ENCODE measurements at places on chromosomes 7 and 10.

- DNase-seq: no peak
These were observed 34.5 kb downstream of the ZNF775 start for GRCh38 chr7:150413640-150414081.

DNA sequence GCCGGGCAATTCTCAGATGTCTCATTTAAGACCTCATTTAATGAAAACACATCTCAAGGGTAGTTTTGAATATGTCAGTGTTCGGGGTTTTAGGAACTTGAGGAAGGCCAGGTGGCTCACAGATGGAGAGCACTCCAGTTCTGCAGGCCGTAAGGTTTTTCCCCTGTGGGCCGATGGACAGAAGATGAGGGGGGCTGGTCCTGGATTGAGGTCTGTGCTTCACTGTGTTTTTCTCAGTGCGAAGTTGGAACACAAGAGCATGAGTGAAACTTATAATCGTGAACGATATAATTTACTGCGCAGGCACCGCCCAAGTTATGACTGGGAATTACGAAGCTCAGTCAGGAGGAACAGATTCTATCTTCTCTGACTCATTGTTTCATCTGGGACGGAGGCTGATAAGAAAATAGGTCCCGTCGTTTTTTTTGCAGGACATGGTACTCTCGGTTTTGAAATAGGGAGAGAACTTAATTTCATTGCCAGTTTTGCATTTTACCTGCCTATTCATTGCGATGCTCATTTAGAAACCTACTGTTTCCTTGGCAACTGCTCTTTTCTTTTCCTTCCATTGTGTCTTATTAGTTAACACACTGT lies 591.0 kb upstream of the PFKP start:
- DNase-seq: no peak

DNA sequence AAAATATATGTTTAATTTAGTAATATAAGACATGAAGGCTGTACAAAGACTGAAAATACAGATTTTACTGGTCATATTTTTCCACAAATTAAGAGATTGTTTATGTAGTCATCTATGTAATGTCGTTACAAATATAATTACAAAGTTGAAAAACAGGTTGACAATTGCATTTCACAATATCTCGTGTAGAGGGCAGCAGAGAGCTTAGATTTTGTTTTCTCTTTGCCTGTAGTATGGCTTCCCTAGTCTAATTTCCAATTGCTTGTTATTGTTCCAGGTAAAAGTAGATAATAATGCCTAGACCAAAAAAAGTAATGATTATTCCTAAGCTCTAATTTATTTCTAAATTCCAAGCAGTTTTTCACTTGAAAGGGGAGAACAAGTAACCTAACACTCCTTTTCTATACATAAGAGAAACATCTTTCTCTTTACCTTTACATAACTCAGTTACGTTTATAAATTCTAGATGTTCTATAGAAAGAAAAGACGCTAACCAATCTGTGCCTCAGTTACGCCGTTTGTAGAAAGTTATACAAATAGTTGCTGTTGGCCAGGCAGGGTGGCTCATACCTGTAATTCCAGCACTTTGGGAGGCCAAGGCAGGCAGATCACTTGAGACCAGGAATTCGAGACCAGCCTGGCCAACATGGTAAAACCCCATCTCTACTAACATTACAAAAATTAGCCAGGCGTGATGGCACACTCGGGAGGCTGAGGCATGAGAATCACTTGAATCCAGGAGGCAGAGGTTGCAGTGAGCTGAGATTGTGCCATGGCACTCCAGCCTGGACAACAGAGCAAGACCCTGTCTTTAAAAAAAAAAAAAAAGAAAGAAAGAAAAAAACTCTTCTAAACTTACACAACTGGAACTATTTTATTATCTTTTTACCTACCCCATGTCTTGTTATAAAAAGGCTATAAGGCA lies 30.0 kb downstream of the NET1 start:
- DNase-seq: no peak

GRCh38 chr10:13729586-13730305 lies 143.0 kb downstream of the PRPF18 start:
- no peak for DNase-seq

DNA sequence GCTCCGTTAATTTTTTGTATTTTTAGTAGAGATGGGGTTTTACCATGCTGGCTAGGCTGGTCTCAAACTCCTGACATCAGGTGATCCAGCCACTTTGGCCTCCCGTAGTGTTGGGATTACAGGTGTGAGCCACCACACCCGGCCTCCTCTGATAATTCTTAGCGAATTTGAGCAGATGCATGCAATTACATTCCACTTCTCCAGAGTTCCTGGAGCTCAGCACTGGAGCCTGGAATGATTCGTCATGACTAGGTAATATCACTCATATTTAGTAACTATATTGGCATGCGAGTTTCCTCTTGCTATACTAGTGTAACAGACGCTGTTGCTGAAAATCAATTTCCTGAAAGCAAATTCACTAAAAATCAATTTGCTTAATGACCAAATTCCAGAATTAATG lies 86.8 kb downstream of the MKX start:
- DNase-seq: no peak

Measured in NCI-H2107 (cell line).